ENCODE measurements at places on chromosomes 1 and 21. TPM values are rescaled to one million over a fixed set of nuclear protein-coding genes. Genes with fewer than 3 reads are reported as not detected.

Gene PDC
- total RNA-seq = not detected

Gene RBP7
- total RNA-seq = 6.2 TPM

Gene TMEM51
- total RNA-seq = 4.8 TPM

Gene LCK
- total RNA-seq = 37.0 TPM

Gene NBPF14
- 4.9 TPM for total RNA-seq

Gene SPATA45
- 0.68 TPM for total RNA-seq

Gene GUCA2A
- total RNA-seq = not detected

Gene SDCCAG8
- total RNA-seq = 10.0 TPM

DNA sequence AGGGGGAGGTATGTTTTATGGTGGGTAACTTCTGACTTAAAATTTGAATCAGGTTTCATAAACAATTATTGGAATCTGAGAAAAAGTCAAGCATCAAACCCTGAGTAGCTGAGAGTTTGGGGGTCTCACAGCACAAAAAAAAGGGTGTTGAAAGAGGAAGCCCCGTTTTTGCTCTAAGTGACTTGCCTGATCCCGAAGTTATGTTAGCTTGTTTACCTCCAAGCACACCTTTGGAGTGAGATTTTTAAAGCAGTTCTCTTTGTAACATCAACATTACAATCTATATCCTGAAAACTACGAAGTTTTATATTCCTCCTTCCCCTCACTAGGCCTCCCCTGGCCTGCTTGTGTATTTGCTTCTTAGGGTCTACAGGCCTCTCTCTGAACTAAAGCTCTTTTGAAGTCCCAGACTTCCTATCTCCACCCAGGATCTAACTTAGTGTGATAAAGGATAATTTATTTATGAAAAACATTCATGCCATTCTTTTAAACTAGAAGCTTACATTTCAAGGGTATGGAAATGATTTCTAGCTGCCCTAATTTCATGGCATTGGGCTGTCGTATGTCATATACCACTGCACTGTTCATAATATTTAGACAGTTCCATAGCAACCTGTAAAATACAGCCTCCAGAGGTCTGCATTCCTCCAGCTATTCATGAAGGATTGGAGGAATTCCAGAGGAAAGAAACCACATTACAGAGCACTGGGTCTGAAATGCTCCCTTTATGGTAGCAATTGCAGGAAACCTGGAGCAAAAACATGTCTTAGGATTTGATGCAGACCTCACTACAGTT lies 36.1 kb upstream of the RGS1 start:
- no peak overlapping the region for H3K4me3 ChIP-seq
- no peaks in the 10 kb centered on the region for H3K27me3 ChIP-seq
- peaks cover 5% of the 10 kb centered on the region for H3K36me3 ChIP-seq
- DNase-seq = no peak
- peaks cover 5% of the 10 kb centered on the region for H3K4me1 ChIP-seq

GRCh38 chr1:246003442-246003730 lies 503.7 kb downstream of the SMYD3 start:
- H3K4me3 ChIP-seq = no peak overlapping the region
- no peak for DNase-seq
- peaks cover 2% of the 10 kb centered on the region for H3K36me3 ChIP-seq
- H3K27ac ChIP-seq = no peak overlapping the region
- H3K27me3 ChIP-seq = no peaks in the 10 kb centered on the region
- no peaks in the 10 kb centered on the region for H3K4me1 ChIP-seq

GRCh38 chr1:21201650-21202049 lies 25.0 kb upstream of the EIF4G3 start:
- H3K27ac ChIP-seq = no peak overlapping the region
- no peak for DNase-seq
- H3K4me3 ChIP-seq = no peak overlapping the region
- H3K36me3 ChIP-seq = no peaks in the 10 kb centered on the region

GRCh38 chr1:46820076-46820475 lies 21.2 kb downstream of the CYP4B1 start:
- no peaks in the 10 kb centered on the region for H3K4me1 ChIP-seq
- H3K27ac ChIP-seq = no peak overlapping the region
- no peaks in the 10 kb centered on the region for H3K27me3 ChIP-seq
- no peak for DNase-seq

GRCh38 chr1:206030714-206031113 lies 7.0 kb upstream of the CTSE start:
- no peaks in the 10 kb centered on the region for H3K27me3 ChIP-seq
- DNase-seq = peak; percentile 83
- H3K4me1 ChIP-seq = no peaks in the 10 kb centered on the region
- no peak overlapping the region for H3K27ac ChIP-seq
- H3K4me3 ChIP-seq = no peak overlapping the region
- H3K36me3 ChIP-seq = no peaks in the 10 kb centered on the region

DNA sequence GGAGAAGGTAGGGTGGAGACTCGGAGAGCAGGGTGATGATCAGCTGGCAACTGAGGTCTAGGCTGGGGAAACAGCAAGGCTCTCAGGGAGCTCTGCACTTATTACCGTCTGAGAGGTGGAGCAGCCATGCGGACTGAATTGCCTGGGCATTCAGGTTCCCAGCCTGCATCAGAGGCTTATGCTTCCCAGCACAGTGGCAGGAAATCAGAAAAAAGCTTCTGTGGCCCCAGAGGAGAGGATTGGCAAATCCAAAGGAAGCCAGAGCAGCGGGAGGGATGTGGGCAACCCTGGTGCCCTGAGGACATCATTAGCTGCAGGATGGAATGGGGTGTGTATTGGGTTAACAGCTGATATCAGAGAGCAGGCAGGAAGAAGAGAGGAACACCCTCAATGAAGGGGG lies 374.1 kb upstream of the POU3F1 start:
- H3K4me1 ChIP-seq = 0 out of 2 replicates have a peak, but pooled peaks cover 3% of the 10 kb centered on the region
- peaks cover 38% of the 10 kb centered on the region for H3K36me3 ChIP-seq
- H3K4me3 ChIP-seq = no peak overlapping the region
